ENCODE measurements at places on chromosomes 11 and 22.

- no peak for DNase-seq
These were observed 4.9 kb downstream of the NDUFC2 start for GRCh38 chr11:78074756-78075155.

DNA sequence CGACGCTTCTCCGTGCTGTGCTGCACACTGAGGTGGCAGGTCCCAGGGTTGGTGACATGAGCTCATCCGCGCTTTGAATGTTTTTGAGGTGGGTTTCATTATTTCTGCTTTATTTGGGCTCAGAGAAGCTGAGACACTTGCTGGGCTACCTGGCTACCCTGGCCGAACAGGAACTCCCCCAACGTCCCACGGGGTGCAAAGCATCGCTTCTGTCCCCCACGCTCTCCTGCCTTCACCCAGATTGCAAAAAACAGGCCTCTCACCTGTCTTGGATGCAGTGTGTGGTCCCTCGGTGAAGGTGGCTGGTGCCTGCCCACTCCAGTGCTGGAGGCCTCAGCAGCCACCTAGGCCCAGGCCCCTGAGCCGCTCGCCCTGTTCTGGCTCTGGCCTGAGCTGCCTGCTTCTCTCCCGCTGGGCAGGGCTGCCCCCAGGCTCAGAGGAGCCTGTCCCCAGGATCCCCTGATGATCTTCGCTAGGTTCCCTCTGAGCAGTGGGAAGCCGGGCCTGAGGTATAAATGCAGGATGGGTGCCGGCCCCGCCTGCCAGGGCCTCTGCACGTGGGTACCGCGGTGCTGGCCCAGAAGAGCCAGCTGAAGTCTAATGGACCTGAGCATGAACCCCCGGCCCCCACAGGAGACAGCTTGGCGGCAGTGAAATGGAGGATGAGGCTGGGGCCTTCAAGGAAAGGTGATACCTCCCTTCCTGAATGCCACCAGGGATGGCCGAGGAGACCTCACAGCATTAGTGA, 15.8 kb upstream of the MRGPRD start:
- DNase-seq = no peak

GRCh38 chr11:77602381-77603088, 12.8 kb downstream of the AQP11 start:
- no peak for DNase-seq

GRCh38 chr11:66050581-66051231, 1.5 kb upstream of the SF3B2 start:
- no peak for DNase-seq

DNA sequence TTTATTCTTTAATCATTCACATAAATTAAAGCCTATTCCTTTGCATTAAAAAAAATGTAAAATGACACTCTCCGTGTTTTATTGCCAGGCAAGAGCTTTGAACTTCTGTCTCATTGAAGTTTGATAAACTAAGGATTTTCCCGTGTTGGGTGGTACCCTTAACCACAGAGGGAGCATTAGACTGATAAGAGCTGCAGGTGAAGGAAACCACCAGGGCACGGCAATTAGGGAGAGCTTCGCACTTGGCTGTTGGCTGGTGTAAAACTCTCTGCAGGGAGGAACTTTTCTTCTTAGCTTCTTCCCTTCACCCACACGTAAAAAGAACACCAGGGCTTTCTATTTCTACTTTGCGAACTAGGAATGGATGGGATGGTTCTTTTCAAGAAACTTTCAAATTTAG, 47.0 kb downstream of the CSTPP1 start:
- DNase-seq = no peak

- DNase-seq = no peak
These were observed 27.4 kb downstream of the CASP12 start for GRCh38 chr11:104870910-104871309.

Data from CD4-positive, alpha-beta T cell treated with Interleukin-4 for 4 hours (primary cell).